ENCODE measurements at places on chromosomes 16 and 17. TPM values are rescaled to one million over a fixed set of nuclear protein-coding genes. Genes with fewer than 3 reads are reported as not detected.

- H3K4me1 ChIP-seq: peaks cover 20% of the 10 kb centered on the region
- DNase-seq: peak; percentile 75
- no peaks in the 10 kb centered on the region for H3K36me3 ChIP-seq
- peak within 1 kb of the TSS; percentile 79 for H3K27ac ChIP-seq
- H3K27me3 ChIP-seq: no peaks in the 10 kb centered on the region
Measured at GRCh38 chr17:9644910-9645751, at the start of gene USP43. Gene USP43 (plus strand): TSS chr17:9645517. CDS start chr17:9645633, 116 bp downstream.

- H3K4me1 ChIP-seq: peaks cover 20% of the 10 kb centered on the region
- peaks cover 2% of the 10 kb centered on the region for H3K36me3 ChIP-seq
- no peak overlapping the region for H3K27ac ChIP-seq
Measured at GRCh38 chr17:43217614-43218087, 6.0 kb downstream of the TMEM106A start.

WBP2 gene
- total RNA-seq: 66.6 TPM

HOXB6 gene
- total RNA-seq: 1.8 TPM

- no peak overlapping the region for H3K4me3 ChIP-seq
- no peaks in the 10 kb centered on the region for H3K4me1 ChIP-seq
Measured at GRCh38 chr17:5019475-5019956, 15.7 kb downstream of the SLC52A1 start.

KRTAP16-1 gene
- total RNA-seq: not detected

DNA sequence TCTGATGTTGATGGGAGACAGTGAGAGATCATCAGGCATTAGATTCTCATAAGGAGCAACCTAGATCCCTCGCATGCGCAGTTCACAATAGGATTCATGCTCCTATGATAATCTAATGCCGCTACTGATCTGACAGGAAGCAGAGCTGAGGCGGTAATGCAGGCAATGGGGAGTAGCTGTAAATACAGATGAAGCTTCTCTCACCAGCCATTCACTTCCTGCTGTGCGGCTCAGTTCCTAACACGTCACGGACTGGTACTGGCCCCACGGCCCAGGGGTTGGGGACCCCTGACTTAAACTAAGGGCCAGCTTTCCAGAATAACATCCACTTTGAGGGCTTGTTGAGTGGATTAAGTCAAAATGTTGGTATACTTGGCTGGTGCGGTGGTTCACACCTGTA is 2.6 kb upstream of the TMEM219 start:
- H3K4me1 ChIP-seq: no peaks in the 10 kb centered on the region
- H3K27ac ChIP-seq: no peak overlapping the region
- H3K36me3 ChIP-seq: no peaks in the 10 kb centered on the region

TPSB2 gene
- total RNA-seq: not detected
